GM10248 (cell line): ENCODE measurements at places on chromosomes 11 and 22.

DNA sequence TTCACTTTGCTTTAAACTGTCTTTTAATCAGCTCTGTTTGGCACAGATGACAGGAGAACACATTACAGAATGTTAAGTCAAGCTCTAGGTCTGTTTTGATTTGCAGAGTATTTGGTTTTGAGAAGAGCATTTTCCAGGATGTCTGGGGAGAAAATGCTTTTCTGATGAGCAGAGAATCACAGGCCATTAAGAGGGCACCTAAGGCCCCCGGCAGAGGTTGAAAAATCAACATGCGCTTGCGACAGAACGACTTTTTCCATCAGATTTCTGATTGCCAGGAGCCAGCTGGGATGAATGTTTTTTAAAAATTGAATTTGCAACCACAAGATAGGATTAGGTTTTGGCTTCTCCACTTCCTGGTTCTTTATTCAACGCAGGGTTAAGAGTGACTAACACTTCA is 304.5 kb downstream of the JRKL start:
- no peak for DNase-seq

- no peak for DNase-seq
Measured at GRCh38 chr11:3809624-3809928, 1.2 kb downstream of the PGAP2 start.

GRCh38 chr11:62122076-62122475 is 1.7 kb upstream of the INCENP start:
- no peak for DNase-seq

DNA sequence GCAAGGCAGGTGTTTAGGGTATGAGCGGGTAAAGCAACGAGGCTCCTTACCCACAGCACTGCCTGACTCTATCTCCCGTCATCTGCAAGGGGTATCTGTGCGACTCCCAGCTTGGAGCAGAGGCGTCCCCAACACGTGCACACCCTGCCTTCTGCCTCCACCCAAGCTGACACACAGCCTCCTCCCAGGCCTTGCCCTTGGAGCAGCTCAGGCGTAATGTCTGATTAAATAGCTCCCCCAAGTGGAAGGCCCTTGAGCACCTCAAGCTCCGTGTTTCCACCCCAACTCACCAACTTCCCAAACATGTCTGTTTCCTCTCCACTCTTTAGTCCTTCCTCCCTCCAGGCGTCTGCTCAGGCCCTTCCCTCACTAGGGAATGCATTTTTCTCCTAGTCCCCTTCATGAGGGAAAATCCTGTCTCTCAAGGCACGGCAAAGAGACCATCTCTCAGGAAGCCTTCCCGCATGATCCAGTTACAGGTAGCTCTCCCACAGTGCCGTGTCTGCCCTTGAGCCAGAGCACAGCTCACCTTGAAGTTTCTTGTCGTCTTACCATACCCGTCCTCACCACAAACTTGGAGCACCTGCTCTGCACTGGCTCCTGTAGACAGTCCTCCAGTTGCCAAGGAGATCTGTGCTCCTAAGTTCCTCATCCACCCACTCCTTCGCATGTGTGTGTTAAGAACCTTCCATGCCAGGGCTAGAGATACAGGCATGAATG is 15.8 kb downstream of the CYB5R2 start:
- no peak for DNase-seq

DNA sequence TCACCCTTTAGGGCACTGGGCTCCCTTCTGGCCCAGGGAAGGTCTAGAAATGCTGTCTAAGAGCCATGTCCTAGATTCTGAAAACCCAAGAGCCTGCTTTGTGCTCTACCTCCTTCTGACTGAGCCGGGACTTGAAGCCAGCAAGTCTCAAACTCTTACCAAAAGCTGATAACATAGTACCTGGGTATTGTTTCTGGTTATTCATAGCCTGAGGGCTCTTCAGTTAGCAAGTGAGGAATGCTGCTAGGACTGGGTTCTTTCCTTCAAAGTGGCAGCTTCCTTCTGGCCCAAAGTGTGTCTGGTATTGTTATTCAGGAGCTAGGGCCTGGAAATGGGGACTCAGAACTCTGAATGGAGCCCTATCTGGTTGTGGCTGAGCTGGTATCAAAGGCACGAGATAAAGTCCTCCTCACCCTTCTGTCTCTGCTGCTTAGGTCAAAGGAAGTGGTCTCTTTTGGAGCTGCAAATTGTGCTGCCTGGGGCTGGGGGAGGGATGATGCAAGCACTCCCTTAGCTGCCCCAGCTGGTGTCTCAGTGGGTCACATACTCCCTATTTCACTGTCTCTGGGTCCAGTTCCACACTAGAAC is 696.0 kb upstream of the CCDC179 start:
- no peak for DNase-seq

GRCh38 chr11:24679821-24680351 is 183.0 kb downstream of the LUZP2 start:
- DNase-seq: no peak

DNA sequence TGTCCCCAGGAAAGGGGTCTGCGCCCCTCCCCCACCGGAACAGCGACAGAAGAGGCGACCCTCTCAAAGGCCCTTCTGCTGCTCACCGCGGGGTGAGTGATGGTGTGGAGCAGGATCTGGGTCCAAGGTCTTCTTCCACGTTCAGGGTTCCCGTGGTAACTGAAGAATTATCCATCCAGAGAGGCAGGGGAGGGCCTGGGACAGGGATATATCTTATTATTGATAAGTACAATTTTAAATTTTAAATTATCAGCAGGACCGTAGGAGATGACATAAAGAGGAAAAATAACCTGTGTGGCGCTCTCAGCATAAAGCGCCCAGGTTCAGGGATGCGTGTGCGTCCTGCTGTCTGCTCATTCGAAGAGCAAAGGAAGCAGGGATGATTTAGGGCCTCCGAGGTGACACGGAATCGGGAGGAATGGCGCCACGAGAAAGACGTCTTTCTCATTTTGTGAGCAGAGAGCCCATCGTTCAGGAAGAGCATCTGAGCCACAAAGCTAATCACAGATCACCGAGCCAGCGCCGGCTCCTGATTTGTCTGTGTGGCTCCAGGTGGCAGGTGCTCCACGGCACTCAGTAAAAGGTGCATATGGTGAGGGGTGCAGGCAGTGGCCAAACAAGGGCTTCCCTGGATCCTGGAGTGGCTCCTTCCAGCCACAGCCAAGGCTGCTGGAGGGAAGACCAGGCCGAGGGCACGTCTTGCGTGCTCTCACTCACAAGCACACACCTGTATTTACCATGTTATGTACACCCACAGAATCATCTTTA is 19.3 kb downstream of the KRTAP5-5 start:
- no peak for DNase-seq

GRCh38 chr11:5274395-5274794 is 4.7 kb upstream of the HBE1 start:
- DNase-seq: no peak

- no peak for DNase-seq
Measured at GRCh38 chr11:119460582-119460981, 37.6 kb upstream of the THY1 start.
